Stimulated activated CD4-positive, alpha-beta T cell treated with anti-CD3 and anti-CD28 coated beads, Interleukin-1b, Interleukin-23, amount 100 ng/mL, for 1 hour (primary cell): ENCODE measurements at places on chromosomes 4 and X.

DNA sequence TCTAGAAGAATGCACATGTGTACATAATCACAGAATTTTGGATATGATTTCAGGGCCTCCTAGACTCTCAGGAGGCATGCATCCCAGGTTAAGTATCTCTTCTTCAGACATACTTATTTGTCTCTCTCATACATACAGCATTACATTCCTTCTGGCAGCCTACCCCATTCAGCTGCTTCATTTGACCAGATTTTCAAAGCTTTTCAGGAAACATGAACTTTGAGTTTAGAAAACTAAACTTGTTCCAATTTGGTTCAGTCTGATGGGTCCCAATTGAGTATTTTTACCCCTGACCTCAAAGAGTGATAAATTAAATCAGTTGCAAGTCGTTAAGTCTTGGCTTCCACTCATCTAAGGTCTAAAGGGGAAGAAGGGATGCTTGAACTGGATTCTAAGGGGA, 330.9 kb downstream of the ARHGAP24 start:
- no peak for DNase-seq

- no peak for DNase-seq
Observed at GRCh38 chrX:118499295-118499694, 3.7 kb downstream of the DOCK11 start.

DNA sequence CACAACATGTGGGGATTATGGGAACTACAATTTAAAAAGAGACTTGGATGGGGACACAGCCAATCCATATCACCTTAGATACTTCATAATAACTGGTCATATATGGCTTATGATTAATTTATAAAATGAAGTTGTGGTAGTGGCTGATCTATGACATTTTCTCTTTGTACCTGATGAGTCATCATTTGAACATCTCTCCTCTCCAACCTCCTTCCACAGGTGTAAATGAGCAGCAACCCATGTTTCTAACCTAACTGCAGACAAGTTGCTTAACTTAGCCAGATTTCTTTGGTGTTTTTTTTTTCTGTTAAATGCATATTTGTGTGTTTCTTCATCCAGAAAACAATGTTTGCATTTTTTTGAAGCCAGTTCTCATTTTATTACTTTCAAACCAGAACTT, 42.6 kb downstream of the SPANXA2 start:
- DNase-seq: no peak

DNA sequence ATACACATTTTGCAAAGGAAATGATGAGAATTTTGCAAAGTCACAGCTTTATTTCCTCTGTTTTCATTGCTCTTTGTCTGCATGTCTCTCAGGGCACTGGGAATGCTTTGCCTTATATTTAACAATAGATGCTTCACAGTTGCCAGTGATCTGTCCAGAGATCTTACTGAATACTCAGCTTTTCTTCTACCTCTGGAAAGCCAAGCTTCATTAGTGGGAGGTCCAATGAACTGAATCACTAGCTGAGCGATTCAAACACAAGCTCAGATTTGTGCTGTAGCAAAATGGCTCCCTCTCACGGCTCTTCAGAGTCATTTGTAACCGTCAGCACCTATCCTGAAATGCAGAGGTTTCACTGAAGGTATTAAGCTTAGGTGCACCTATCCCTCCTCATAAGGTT, 138.9 kb downstream of the DCLK2 start:
- DNase-seq: no peak

DNA sequence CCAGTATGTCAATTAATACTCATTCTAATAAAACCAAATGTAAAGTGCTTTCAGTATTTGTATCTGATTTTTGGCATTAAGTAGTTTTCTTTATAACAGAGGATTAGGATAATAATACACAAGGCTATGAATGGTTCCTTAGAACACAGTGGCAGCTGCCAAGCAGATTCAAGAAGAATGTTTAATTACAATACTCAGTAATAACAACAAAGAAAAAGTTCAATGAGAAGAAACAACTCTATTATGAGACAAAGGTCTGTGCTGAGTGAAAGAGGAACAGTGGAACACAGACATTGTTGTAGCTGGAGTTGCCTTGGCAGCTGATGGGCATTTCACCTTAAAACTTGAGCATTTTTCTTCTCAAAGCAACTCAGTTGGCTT, 502.6 kb upstream of the NR3C2 start:
- no peak for DNase-seq

GRCh38 chr4:54096295-54096962, 3.5 kb upstream of the GSX2 start:
- DNase-seq: no peak

DNA sequence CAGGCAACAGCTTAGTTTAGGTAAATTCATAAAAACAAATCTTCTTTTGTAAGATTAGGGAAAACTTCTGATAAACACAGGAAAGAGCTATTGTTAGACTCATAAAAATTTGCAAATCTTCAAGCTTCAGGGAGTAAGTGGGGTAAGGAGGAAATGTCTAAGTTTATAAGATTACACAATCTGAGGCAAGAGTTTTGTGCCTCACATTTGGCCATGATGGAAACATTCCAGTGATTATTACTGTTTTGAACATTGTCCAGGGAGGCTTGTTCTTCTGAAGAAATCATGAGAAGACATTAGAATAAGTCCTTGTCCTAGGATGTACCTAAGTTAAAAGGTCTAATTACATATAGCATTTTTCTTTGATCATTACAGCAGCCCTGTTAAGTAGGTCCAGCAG, 72.8 kb downstream of the MAOB start:
- DNase-seq: no peak

DNA sequence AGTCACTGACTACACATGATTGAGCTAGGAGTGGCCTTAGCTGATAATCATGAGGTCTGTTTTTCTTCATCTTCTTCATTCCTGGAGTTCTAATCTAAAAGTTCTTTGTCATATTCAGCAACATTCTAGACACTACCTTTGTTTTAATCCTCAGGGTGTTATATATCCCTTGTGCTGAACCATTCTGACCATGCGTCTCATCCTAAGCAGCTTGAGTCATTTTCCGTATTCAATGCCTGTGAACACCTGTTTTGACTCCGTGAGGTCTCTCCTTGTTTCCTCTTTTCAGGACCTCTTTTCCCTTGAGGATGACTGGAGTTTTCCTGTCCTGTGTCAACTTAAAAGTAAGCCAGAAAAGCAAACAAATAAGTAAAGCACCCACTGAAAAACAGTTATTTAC, 597.9 kb downstream of the GBA3 start:
- no peak for DNase-seq

DNA sequence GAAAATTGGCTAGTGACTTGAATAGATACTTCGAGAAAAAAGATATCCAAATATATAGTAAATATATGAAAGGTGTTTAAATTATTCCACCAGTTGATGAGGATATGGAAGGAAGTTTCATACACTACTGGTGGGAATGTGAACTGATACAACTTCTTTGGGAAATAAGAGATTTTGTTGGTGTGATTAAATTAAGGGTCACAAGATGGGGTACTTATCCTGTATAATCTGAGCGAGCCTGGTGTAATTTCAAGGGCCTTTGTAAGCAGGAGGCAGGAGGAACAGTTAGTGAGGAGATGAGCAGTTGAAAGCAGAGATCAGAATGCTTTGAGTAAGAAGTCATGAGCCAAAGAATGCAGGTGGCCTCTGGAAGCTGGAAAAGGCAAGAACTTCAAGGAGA, 192.2 kb downstream of the KCTD8 start:
- no peak for DNase-seq

- DNase-seq: no peak
Observed at GRCh38 chr4:40377512-40378365, 42.6 kb downstream of the CHRNA9 start.
